CD4-positive, CD25-positive, alpha-beta regulatory T cell (primary cell): ENCODE measurements at places on chromosomes 7 and 10. TPM values are rescaled to one million over a fixed set of nuclear protein-coding genes. Genes with fewer than 3 reads are reported as not detected.
A peak's percentile ranks its signal among the peaks of the same experiment; 100 is the strongest.

GRCh38 chr7:27108390-27109127, 6.1 kb upstream of the HOXA2 start:
- no peak for DNase-seq

DNA sequence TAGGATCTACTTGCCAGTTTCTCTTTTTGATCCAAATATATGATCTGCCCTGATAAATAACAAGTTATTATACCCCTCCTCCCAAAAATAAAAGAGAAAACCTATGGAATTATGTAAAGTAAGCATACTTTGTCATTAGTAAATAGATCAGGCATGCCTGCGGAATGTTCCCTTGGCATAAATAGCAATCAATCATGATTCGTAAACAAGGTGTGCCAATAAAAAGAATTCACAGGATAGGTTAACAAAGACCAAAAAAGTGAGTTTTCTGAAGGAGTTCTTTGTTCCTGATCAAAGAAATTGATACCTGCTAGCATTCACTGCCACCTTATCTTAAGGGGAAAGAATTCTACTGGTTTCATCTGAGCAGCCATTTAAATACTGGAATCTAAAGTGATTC, 11.9 kb downstream of the ITGB1 start:
- no peak for DNase-seq

DNA sequence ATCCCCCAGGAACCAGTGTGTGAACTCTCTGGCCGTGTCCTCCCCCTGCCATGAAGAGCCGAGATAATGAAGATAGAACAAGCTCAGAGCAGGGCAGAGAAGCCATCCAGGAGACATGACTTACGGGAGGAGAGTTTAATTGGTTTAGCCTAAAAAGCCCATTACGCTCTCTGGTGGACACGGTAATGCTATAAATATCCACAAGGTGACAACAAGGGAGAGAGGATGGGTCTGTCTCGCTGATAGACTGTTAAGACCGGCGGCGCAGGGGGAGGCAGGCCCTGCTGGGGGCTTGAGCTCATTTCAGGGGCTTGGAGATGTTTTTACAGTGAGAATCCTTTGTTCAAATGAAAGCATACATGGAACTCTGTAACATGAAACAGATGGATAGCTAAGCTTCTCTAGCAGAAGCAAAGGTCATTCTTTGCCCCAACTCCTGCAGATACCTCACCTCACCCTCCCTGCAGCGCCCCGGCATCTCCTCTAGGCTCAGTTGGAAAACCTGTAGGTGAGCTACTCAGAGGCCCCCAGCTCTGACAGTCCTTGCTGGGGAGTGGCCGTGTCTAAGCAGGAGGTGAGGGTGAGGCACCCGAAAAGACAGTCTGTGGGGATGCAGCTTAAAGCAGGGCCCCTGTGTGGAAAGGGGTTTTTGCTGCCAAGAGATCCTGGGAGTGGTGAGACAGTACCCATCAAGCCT, 40.8 kb upstream of the LOXL4 start:
- no peak for DNase-seq

- DNase-seq: no peak
Measured at GRCh38 chr10:13483073-13483472, 45.7 kb downstream of the BEND7 start.

DNA sequence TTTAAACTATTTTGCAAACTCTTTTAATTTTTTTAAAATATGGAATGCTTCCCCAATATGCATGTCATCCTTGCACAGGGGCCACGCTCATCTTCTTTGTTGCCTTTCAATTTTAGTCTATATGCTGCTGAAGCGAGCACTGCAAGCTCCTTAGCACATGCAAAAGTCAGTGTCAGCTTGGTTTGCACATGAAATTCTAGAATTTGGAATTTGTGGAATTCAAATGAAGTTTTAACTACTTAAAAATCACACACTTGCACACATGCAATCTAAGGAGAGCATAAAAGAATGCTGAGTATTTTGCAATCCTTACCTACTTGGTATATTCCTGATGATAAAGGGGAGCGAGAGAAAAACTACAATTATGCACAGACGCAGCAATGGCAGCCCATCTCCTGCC, 78.3 kb upstream of the ATP6V0A4 start:
- DNase-seq: no peak

- no peak for DNase-seq
Measured at GRCh38 chr10:120996456-120997034, 145.4 kb downstream of the WDR11 start.

DNA sequence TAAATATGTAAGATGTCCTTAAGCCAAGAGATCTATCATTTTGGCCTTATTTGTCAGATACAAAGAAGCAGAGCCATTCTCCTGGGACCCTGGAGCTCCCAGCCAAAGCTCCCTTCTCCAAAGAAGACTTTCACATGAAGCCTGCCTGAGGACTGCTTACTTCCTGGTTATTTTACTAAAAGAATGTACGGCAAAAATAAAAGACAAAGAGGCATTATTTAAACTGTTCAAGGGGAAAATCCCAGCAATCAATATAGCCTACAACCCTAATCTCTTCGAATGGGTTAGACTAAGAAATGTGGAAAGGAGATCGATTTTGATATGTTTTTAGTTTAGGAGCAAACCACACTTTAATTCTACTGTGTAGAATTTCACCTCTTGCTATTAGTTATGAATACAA, 237.9 kb upstream of the CTBP2 start:
- no peak for DNase-seq

GRCh38 chr10:21525367-21526187, at the start of gene SKIDA1:
Gene SKIDA1 (minus strand): TSS chr10:21525682. CDS start chr10:21517822, 7,860 bp downstream.
- DNase-seq: peak; percentile 77

PKD2L1 gene
- total RNA-seq: not detected

OPN4 gene
- total RNA-seq: not detected

ATE1 gene
- total RNA-seq: 34.5 TPM

GATA3 gene
- total RNA-seq: 182 TPM

SLC18A3 gene
- total RNA-seq: not detected

TRIM73 gene
- total RNA-seq: 28.2 TPM
